ENCODE measurements at places on chromosomes 2 and 18.

GRCh38 chr2:30948130-30948529 lies 140.9 kb upstream of the CAPN13 start:
- DNase-seq: no peak

GRCh38 chr2:37215250-37215649 lies 16.1 kb downstream of the CEBPZ start:
- no peak for DNase-seq

GRCh38 chr2:17106418-17106817 lies 411.8 kb downstream of the RAD51AP2 start:
- no peak for DNase-seq

GRCh38 chr18:9404565-9405060 lies 70.0 kb downstream of the TWSG1 start:
- no peak for DNase-seq

DNA sequence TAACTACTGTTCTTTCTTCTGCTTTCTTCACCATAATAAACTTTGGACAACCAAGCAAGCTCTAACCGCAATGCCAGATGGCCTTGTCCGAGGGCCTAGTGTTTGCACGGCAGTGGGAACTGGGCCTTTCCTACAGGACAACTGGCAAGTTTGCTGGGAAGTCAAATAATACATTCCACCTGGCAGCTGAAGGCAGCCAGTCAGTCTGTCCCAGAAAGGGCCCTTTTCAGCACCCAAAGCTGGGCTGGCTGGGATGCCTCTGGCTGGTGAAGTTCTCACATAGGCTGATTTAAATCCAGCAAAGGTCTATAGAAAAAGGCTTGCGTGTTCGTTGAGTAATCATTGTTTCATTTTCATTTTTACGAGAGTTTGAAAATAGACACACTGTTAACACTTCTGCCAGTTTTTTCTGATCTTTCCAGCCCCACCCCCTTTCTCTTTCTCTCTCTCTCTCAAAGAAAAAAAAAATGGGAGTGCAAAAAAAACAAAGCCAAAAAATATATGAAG lies 110.0 kb upstream of the EPAS1 start:
- DNase-seq: peak; percentile 24

GRCh38 chr2:162072181-162072702 lies 1.8 kb downstream of the DPP4 start:
- no peak for DNase-seq

DNA sequence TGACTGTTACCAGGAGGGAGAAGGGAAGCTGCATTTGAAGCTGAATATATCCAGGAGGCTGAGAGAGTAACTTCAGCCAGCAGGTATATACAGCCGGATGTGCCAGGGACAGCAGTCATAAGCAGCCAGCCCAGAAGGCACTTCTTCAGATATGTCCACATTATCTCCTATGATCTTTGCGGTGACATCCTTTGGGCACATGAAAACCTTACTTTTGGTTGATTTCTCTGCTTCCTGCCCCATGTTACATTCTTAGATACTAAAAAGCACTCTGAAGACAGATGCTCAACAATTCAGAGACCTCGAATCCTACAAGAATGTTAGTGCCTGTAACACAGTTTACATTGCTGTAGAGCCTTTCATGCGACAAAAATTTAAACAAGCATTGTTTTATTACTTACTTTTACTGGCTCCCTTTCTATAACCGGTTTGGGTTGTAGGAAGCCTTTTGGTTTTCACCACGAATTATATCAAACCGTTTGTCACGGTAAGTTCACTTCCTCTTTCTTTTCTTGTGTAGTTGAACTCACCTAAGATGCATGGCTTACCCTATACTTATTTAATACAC lies 50.3 kb upstream of the TLK1 start:
- DNase-seq: peak; percentile 3

All from activated CD4-positive, alpha-beta T cell treated with anti-CD3 and anti-CD28 coated beads for 24 hours (primary cell).